ENCODE measurements at places on chromosomes 6 and 20. TPM values are rescaled to one million over a fixed set of nuclear protein-coding genes. Genes with fewer than 3 reads are reported as not detected.

Gene C6orf141
- total RNA-seq: not detected

DNA sequence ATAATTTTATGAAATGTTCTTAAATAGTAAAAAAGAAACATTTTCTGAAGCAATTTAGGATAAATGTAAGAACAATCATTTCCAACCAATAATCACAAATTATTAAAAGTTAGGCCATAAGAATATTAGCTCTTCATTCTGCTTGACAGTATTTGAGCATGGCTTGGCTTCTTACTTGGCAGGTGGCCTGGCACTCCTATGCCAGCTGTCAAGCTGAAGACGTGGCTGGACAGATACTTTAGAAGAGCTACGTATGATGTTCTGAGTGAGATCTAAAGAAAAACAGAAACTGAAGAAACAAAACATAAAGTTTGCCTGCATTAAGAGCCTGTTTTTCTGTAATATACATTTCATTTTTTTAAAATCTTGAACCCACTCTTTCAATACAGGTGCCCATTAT lies 438.9 kb downstream of the GRIK2 start:
- no peak for DNase-seq

Gene HTR1E
- total RNA-seq: not detected

Gene HLA-DRB5
- total RNA-seq: not detected

- no peak for DNase-seq
Observed at GRCh38 chr6:21331235-21331634, 262.3 kb upstream of the SOX4 start.

DNA sequence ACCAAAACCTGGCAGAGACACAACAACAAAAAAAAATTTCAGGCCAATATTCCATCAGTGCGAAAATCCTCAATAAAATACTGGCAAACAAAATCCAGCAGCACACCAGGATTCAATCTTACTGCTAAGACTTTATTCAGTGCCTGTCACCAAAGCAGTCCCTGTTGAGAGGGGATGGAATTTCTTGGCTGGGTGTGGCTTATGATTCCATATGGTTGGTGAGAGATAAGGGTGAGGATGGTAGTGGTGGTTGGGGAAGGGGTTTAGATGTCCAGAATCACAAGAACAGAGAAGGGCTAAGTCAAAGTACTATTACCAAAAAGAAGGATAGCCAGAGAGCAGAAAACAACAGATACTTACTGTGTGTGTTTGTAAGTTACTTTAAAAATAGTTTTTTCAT lies 152.8 kb upstream of the SLC35B3 start:
- DNase-seq: no peak

Gene ZSCAN23
- total RNA-seq: 1.2 TPM

Gene TSBP1
- not detected for total RNA-seq

Gene CCN2
- 157 TPM for total RNA-seq

Gene TBC1D32
- total RNA-seq: 4.9 TPM

All from Caki2 (cell line).